Activated CD8-positive, alpha-beta memory T cell treated with anti-CD3 and anti-CD28 coated beads for 1 hour (primary cell): ENCODE measurements at places on chromosomes 5 and 9.

DNA sequence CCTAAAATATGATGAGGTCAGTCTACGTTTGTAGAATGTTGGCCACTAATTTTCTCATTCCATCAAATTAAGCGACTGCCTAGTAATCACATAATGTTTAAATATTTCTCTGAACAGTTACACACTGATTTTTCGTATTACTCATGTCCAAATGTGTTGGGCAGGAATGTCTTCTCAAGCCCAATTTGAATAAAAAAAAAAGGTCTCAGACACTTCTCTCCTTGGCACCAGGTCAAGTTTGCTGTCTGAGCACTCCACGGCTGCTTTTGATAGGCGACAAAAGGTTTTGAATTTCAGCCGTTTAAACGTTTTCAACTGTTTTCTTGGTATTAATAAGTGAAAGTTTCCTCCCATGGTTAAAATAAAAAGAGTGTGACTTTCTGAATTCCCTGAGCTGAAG, 542.1 kb downstream of the IRX1 start:
- no peak for DNase-seq

DNA sequence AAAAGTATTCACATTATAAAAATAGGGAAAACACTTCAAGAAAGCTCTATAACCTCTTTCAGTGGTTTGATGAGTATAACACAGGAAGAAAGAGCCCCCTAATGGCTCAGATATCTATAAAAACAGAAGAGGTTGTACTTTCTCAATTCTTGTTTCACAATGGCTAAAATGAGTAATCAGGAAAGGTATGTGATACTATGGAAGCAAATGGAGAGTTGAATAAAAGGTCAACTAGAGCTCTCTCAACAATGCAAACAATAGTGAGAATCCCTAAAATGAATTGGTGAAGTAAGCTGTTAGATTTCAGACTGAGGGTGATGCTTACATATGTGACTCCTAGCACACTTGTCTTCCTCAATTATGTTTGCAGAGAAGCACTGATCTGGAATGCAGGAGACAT, 584.6 kb upstream of the CDH18 start:
- no peak for DNase-seq

GRCh38 chr9:3692606-3693005, 166.8 kb upstream of the RFX3 start:
- no peak for DNase-seq

- DNase-seq = no peak
These were observed 11.0 kb downstream of the TRIP13 start for GRCh38 chr5:903756-904096.

GRCh38 chr5:53302529-53302928, 177.9 kb upstream of the FST start:
- DNase-seq = no peak

DNA sequence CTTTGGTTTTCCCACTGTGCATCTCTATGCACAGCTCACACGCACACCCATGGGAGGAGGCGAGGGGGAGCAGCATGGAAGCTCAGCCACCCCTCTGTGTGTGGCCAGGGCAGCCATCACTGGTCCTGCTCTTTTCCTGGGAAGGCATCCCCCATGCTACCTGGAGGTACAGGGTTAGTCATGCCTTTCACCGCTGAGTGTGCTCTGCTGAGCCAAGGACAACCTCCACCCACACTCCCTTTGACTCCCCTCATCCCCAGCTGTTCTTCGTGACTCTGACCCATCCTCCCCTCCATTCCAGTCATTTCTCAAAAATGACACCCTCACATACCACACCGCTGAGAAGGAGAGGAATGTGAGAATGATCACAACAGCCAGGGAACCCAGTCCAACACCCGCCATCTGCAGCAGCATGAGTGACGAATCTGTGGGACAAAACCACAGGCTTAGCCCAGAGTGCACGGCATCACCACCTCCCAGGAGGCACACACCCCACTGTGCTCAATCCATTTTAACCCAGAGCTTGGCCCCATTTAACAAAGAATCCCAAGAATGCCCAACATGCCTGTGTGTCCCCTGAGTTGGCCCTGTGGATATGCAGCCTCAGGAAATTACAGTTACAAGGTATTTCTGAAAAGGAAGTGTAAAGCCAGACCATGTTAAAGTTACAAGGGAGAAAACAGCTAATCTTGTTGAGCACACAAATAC, 133.4 kb downstream of the SUSD1 start:
- DNase-seq = no peak

GRCh38 chr9:8677741-8678140, 878.2 kb upstream of the DMAC1 start:
- no peak for DNase-seq

GRCh38 chr5:180376511-180376910, 23.4 kb upstream of the GFPT2 start:
- no peak for DNase-seq
